ENCODE measurements at places on chromosomes 4 and X. TPM values are rescaled to one million over a fixed set of nuclear protein-coding genes. Genes with fewer than 3 reads are reported as not detected.

GRCh38 chrX:8906299-8906938 lies 105.2 kb upstream of the FAM9A start:
- no peak for DNase-seq

- DNase-seq: no peak
Measured at GRCh38 chrX:11611965-11612364, 53.8 kb downstream of the ARHGAP6 start.

DNA sequence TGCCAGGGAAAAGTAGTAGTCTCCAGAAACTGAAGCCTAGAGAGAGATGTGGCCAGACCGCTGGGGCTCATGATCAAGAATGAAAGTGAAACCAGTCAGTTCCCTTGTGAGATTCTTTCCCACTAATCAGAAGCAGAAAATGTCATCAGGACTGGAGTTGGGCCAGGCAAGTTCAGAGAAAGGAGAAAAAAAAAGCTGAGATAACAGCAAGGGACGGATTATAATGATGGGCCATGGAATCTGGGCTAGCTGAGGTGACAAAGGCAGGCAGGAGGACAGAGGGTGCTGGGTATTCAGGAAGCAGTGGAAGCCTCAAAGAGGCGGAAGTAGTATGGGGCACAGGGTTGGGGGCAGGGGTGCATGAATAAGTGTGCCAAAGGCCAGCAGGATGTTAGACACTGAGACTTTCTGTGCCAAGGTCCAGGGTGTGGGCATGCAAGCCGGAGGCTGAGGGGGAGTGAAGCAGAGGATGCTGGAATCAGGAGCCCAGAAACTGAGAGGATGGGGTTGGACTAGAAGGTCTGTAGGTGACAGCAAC lies 2.5 kb downstream of the CXorf38 start:
- no peak for DNase-seq

- no peak for DNase-seq
Measured at GRCh38 chrX:94089149-94089548, 415.1 kb downstream of the FAM133A start.

DNA sequence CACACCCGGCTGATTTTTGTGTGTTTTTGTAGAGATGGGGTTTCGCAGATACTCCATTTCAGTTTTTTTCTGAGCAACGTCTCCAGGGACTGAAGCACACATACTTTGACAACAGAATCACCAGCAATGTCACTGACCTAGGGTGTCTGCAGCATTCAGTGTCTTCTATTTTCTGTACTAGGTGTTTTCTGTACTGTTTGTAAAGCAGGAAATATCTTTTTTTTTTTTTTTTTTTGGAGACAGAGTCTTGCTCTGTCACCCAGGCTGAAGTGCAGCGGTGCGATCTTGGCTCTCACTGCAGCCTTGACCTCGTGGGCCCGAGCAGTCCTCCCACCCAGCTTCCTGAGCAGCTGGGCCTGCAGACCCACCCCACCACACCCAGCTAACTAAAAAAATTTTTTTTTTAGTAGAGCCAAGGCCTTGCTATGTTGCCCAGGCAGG lies 8.9 kb downstream of the ADD1 start:
- no peak for DNase-seq

DNA sequence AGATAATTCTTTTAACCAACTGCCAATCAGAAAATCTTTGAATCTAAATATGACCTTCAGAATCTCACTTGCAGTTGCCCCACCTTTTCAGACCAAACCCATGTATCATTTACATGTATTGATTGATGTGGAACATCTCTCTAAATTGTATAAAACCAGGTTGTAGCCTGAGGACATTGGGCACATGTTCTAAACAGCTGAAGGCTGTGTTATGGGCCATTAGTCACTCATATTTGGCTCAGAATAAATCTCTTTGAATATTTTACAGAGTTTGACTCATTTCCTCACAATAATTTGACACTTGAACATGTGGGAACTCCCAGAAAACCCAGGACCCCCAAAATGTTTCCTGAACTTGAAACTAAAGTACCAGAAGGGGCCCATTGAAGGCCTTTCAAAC lies 58.7 kb downstream of the UGT2B10 start:
- DNase-seq: no peak

DNA sequence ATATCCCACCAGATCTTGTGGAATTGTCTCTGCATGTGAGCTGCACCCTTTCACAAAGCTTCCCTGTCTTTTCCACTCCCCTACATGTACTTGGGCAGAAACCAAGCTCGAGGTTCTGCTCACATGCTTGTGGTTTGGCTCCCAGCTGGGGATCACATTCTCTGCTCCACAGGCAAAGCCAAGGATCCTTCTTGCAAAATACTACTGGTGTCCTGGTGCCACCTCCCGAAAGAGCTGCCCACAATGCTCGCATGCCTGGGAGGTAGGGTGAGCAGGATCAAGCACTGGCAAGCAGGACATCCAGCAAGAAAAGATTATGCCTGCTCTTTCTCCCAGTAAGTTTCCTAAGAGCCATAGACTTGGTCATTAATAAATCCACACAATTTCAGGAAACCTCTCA lies 45.1 kb upstream of the PPARGC1A start:
- DNase-seq: no peak

DNA sequence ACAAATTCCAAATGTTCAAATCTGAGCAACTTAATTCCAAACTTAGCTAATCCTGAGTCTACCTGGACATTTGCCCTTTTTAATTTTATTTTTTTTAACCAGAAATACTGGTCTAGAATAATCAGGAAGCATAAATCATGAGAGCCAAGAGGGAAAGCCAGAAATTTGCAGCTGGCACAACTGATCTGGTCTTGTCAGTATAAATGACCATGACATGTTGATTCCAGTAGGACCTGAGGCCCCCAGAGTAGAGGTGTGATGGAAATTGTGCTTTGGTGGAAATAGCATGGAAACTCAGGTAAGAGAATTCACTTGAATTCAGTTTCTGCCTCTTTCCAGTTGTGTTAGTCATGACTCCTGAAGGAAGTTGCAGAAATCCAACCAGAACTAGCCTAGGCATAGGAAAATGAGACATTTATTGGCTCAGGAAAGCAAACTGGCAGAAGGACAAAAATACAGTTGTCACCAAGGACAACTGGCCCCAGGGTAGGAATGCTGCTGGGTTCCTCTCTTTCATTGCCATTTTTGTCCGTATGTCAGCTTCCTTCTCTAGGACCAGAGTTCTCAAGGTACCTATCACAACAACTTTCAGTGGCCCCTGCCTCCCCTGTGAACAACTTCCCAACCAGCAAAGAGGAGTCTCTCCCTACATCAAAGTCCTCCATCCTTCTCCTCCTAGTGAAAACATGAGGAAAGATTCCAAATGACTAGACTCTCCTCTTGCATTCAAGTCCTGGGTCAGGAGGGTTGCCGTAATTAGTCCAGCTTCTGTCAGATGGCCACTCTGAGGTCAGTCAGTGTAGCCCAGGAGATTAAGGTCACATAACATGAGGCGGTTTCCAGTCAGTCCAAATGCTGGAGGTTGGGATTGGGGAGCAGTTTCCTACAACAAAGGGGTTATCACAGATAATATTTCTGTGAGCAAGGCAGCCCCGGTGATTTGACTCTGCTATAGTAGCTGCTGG lies 29.3 kb upstream of the MYOZ2 start:
- no peak for DNase-seq

The DDX53 gene
- total RNA-seq: not detected

The GAGE12J gene
- not detected for total RNA-seq

The CSAG2 gene
- not detected for total RNA-seq

The G3BP2 gene
- total RNA-seq: 209 TPM

The SPANXB1 gene
- total RNA-seq: not detected

Measured in endothelial cell (in vitro differentiated cells).